ENCODE measurements at places on chromosomes 12 and 14. TPM values are rescaled to one million over a fixed set of nuclear protein-coding genes. Genes with fewer than 3 reads are reported as not detected.

OASL gene
- 0.50 TPM for total RNA-seq

CBLN3 gene
- total RNA-seq: 5.5 TPM

ENDOU gene
- total RNA-seq: under 0.01 TPM

GLIPR1L1 gene
- not detected for total RNA-seq

FGF6 gene
- total RNA-seq: not detected

PRR4 gene
- total RNA-seq: 1.1 TPM

PKP2 gene
- 0.12 TPM for total RNA-seq

SMCO3 gene
- total RNA-seq: 0.11 TPM

CRY1 gene
- 15.8 TPM for total RNA-seq

SERPINA1 gene
- total RNA-seq: 0.22 TPM

PRKD1 gene
- total RNA-seq: 8.3 TPM

MYO1A gene
- total RNA-seq: not detected

USP5 gene
- total RNA-seq: 94.9 TPM

EVL gene
- 14.5 TPM for total RNA-seq

Data from uterine smooth muscle cell (primary cell).